ENCODE measurements at places on chromosomes 11 and 22. TPM values are rescaled to one million over a fixed set of nuclear protein-coding genes. Genes with fewer than 3 reads are reported as not detected.
A peak's percentile ranks its signal among the peaks of the same experiment; 100 is the strongest.

DNA sequence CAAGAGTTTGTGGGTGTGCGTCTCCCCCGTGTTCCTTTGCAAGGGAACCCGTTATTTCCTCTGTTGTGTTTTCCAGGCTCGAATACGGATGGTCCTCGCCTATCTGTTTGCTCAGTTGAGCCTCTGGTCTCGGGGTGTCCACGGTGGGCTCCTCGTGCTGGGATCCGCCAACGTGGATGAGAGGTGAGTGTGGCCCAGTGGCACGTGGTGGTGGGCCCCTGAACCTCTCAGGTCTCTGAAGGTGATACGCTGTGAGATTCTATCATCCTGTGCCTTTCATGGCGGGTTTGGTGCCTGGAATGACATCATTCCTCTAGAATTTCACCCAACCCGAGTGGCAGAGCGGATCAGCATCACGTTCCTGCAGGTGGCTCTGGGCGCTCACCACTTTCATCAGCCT lies 32.5 kb downstream of the NADSYN1 start:
- no peak for DNase-seq

- no peak for DNase-seq
Observed at GRCh38 chr11:19032990-19033389, 27.5 kb downstream of the MRGPRX2 start.

DNA sequence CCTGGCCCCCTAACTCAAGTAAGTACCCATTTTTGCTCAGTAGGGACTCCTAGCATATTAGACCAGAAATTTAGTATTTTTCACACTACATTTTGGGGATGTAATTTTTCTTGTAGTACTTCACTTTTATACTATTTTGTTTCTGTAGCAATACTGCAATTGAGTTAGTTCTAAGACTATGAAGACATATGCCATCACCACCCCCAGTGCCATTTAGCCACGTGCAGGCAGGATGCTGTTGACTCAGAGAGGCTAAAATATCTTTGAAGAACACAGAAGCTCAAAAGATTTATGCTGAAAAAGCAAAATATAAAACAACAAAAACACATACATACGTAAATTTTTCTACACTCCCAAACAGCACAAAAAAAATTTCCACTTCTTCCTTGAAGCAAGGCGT lies 29.1 kb upstream of the DLAT start:
- DNase-seq = no peak

DNA sequence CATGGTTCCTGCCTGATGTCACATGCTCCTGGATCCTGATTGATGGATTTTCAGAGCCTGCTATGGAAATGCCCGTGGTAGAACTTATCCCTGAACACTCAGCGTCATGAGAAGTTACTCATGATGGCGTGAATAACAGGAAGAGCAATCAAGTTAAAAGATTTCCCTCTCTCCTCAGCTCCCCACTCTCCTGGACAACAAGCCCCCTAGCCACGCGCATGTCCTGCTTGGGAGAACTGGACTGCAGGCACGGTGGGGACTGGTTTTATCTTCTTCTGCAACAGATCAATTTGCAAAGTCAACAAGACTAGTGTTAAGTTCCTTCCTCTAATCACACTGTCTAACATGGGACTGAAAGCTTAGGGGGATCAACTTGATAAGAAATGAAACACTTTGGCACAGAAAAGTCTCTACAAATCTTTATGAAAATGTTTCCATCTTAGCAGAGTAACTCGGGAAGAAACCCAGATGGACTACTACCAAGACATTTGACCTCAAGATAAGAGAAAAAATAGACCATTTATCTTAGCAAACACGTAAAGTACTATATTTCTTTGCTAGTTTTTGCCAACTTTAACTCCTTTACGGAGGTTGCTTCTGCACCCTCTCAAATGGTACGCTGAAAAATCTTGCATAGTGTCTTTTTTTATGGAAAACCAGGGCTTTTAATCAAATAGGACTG lies 27.6 kb downstream of the POU2AF1 start:
- DNase-seq = no peak

DNA sequence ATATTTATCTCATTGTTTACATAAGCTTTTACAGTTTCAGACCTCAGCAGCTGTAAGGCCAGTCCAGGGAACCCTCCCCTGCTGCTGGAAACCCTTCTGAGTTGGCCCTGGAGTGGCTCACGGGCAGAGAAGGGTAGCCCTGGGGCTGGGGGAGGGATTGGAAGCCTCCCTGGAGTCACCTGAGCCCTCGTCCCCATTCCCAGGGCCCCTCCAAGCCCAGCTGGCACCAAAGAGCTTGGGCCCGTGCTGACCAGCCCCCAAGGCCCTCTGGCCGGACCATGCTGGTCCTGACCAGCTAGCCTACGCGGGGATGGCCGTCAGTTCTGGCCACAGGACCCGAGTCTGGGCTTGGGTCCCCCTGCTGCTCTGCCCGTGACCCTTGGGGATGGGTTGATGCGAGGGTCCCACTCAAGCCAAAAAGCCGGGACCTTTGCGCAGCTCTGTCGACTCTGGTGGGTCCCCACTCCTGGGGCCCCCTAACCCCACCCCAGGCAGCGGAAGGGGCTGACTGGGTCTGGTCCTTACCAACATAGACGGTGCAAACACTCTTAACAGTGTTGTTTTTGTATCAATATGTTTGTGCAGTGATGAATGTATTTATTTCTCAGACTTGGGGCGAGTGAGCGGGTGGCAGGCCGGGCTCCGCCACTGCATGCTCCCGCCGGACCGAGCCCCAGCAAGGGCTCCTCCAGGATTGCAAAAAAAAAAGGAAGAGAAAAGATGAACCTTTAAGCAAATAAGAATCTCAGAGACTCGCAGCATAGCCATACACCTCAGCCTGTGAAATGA lies 17.5 kb upstream of the TMEM191C start:
- peak; percentile 40 for DNase-seq

DNA sequence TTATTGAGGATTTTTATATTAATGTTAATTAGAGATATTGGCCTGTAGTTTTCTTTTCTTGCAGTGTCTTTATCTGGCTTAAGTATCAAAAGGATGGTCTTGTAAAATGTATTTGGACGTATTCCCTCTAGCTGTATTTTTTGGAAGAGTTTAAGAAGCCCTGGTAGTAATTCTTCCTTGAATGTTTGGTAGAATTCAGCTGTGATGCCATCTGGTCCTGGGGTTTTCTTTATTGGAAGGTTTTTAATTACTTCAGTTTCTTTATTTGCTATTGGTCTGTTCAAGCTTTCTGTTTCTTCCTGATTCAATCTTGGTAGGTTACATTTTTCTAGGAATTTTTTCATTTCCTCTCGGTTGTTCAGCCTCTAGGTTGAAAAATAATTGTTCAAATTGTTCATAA lies 255.0 kb upstream of the TBCEL start:
- DNase-seq = no peak

DNA sequence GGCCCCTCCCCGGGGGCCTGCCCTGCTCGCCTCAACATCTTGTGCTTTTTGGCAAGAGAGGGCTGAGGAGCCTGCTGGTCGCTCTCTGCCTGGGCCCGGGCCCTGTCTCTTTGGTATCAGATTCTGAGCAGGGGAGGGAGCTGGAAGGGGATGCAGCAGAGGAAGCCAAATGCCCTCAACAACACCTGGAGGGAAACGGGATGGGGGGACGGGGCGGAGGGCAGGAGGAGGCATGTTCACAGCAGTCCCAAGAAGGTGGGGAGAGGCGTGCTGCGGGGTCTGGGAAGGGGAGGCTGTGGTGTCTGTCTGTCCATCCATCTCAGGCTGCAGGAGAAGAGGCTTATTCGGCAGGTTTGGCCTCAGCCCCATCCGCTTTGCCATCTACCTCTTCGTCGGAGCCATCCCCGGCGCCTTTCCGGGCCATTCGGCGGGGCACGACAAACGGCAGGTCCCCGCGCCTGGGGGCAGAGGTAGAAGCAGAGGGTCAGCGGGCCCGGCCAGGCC lies 29.4 kb downstream of the APOL1 start:
- DNase-seq = no peak

- no peak for DNase-seq
Observed at GRCh38 chr11:23315286-23315685, 455.0 kb upstream of the CCDC179 start.

DNA sequence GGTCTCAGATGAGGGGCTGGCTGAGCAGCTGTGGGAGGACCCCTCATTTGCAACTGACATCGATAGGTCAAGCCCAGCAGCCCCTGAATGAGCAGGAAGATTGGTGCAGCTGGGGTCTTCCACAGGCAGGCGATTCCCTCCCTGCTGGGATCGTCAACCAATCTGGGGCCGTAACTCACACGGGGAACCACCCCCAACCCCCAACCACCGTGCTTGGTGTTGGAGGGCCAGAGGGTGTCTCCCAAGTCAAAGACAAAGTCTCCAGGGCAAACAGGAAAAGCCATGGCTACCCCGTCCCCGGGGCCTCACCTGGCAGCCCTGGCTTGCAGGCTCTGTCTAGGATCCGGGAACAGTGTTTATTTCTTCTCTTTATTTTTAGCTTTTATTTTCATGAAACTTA lies 26.9 kb upstream of the SCUBE1 start:
- DNase-seq = no peak

DNA sequence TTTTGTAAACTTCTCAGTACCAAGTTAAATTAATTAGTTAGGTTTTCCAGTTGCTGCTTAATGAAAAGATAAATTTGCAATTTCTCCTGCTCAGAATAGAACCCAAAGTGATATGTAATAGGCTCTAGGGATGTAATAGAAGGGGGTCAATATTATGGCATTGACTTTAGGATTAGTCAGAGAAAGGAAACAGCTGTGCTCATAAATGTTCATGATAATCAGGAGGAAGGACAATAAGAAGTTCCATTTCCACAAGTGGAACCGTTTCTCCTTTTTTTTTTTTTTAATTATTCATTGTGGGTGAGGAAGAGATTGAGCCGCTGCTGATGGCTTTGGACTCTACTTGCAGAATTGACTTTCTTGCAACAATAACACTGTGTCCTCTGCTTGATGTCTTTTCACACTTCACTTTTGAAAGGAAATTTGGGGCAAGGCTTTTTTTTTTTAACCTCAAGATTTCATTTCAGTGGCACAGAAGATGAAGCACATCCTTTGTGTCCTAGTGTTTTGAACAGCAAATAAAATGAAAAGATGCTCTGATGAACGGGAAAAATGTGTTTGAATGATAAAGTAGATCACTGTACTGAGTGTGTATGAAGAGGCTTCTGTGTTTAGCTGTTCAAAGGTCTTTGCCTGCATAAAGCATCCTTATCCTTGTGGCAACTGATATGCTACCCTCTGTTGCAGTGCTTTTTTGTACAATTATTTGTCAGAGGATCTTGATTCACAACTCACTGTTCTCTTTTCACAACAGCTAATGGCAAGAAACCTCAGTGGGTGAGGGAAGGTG lies 62.4 kb downstream of the GAS2 start:
- no peak for DNase-seq

DNA sequence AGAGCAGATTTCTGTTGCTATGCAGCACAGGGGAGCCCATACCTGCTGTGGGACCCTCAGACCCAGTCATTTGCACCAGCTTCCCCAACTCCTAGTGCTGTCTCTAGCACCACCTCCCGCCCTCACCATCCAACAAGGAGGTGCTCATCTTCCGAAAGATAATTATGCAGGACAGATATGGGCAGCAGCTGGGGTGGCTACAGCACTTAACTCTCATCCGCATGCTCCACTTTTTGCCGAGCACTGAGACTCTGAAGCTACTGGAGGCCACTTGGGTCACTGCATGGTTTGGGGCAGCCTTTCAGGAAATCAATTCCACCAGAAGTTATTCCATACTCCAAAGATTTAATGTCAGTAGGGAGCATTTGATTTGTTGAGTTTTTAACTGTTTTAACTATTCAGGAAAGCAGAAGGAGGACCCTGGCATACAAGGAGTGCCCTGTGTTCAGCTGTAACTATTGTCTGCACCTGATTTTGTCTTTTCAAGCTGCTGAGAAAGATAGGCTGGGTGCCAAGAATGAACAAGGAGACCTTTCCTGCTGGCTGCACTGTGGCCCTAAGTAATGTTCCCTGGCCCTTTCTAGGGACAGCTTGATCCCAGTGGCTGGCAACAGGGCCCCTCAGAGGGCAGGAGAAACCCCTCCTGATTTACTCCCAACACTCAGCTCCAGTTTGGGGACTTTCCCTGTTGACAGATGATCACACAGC lies 67.3 kb upstream of the CSNK2A3 start:
- DNase-seq = no peak

GRCh38 chr22:36206255-36206654 lies 4.6 kb upstream of the APOL4 start:
- DNase-seq = no peak

DNA sequence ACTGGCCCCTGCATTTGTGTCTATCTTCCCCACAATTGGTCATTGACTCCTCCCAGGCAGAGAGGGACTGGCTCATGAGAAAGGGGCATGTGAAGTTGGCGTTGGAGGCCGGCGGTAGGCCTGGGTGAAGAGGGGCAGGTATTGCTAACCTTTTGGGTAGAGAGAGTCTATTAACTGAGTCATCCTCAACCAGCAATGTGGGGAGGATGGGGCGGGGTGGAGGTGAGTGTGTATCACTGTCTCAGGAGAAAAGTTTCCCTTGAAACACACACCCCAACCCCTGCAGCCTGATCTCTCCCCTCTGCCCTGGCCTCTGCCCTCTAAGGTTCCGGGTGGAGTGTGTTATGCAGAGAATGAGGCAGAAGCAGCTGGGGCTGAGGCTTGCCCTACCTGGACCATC lies 60.1 kb upstream of the PHF21B start:
- DNase-seq = no peak

- DNase-seq = no peak
Observed at GRCh38 chr11:29507376-29507775, 509.5 kb downstream of the KCNA4 start.

DNA sequence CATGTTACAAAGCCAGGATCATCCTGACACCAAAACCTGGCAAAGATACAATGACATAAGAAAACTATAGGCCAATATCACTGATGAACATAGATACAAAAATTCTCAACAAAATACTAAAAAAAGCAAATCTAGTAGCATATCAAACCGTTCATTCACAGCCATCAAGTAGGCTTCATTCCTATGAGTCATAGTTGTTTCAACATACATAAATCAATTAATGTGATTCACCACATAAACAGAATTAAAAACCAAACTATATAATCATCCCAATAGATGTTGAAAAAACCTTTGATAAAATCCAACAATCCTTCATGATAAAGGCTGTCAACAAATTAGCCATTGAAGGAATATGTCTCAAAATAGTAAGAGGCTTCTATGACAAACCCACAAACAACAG lies 1007.2 kb upstream of the RAG2 start:
- DNase-seq = no peak

Gene THY1
- 0.96 TPM for total RNA-seq

Gene IRAG1
- total RNA-seq = 0.53 TPM

Gene AGBL2
- total RNA-seq = 2.7 TPM

Gene BRMS1
- 11.2 TPM for total RNA-seq

Gene GLYATL2
- total RNA-seq = not detected

Gene DPP3
- 24.4 TPM for total RNA-seq

Gene MYO7A
- total RNA-seq = 38.5 TPM

Gene GGTLC3
- not detected for total RNA-seq

Gene TMEM191B
- 0.65 TPM for total RNA-seq

Gene DMC1
- total RNA-seq = not detected

Gene SCUBE1
- 2.9 TPM for total RNA-seq

Gene SMCO4
- 48.7 TPM for total RNA-seq

Gene IFITM2
- 354 TPM for total RNA-seq
